ENCODE measurements at places on chromosomes 11 and 22.

GRCh38 chr11:70029115-70029860 lies 48.8 kb upstream of the ANO1 start:
- DNase-seq = no peak

DNA sequence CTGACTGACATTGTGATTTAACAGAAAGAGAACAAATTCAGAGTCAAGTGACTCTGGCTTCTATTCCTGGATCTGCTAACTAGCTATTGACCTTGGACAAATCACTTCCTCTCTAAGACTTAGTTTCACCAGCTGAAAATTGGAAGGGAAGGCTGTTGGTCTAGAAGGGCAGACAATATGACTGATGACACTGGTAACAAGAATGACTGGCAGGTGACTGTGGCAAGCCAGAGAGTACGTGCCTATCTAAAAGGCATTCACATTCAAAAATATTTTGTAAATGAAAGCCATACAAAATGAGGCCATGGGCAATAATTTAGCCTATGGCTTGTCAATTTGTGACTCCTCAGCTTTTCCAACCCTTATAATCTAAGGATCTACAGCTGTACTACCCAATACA lies 23.5 kb downstream of the SERGEF start:
- no peak for DNase-seq

DNA sequence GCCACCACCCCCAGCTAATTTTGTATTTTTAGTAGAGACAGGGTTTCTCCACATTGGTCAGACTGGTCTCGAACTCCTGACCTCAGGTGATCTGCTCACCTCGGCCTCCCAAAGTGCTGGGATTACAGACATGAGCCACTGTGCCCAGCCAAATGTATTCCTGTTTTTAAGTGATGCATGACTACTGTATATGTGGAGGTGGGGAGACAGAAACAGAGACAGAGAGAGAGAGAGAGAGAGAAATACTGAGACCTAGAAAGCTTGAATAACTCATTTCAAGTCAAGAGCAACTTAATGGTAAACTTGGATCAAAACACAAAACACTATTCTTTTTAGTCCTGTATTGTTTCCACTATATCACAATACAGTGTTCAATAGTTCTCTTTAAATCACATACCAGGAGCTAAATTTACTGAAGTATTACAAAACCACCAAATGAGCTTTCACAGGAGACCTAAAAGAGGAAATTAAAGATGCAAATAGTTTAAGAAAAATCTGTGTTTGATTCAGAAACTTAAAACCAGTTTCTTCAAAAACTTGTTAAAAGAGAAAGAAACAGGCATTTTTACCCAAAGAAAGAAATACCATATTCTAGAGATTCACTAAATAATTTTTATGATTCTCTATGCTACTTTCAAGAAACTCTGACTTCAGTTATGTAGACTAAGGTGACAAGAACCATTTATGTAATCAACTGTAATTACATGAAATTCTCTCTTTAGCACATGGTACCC lies 188.7 kb downstream of the ETS1 start:
- DNase-seq = no peak

GRCh38 chr11:65428578-65429067 lies 6.0 kb downstream of the NEAT1 start:
- peak; percentile 54 for DNase-seq

DNA sequence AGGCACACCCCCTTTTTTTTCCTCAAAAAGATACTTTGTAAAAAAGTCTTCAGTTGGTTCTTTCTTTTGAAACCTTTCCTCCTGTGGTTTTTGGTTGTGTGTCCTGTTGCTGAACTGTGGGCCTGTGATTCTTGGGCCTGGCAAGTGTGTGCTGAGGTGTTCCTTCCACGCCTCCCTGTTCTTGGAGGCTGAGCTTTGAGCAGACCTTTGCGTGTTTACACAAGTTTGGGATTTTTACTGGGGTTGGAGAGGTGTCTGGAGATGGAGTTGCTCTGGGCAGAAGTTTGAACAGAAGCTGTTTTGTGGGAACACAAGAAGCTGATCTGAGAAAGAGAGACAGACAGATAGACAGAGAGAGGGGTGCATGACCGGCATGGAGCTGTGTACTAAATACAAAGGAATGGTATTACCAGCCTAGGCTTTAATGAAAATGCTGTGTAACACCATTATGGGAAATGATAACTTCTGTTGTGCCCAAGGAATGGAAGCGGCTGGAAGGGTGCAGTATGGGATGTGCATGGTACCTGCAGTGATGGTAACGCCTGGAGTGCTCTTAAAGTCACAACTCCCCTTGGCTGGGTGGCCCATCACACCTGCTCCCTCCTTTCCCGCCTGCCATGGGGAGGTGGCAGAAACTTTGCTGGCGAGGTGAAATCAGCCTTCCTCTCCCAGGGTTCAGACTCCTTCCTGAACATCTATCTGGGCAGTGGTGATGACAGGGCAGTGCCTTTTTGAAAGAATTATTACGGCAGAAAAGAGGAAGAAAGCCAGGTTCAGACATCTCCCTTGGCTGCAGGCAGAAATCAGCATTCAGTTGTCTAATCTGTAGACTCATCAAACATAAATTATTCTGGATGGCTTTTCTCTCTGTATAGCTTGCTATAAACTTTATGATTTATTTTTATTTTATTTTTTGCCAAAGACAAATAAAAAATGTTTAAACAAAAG lies 70.4 kb downstream of the LDLRAD3 start:
- no peak for DNase-seq

DNA sequence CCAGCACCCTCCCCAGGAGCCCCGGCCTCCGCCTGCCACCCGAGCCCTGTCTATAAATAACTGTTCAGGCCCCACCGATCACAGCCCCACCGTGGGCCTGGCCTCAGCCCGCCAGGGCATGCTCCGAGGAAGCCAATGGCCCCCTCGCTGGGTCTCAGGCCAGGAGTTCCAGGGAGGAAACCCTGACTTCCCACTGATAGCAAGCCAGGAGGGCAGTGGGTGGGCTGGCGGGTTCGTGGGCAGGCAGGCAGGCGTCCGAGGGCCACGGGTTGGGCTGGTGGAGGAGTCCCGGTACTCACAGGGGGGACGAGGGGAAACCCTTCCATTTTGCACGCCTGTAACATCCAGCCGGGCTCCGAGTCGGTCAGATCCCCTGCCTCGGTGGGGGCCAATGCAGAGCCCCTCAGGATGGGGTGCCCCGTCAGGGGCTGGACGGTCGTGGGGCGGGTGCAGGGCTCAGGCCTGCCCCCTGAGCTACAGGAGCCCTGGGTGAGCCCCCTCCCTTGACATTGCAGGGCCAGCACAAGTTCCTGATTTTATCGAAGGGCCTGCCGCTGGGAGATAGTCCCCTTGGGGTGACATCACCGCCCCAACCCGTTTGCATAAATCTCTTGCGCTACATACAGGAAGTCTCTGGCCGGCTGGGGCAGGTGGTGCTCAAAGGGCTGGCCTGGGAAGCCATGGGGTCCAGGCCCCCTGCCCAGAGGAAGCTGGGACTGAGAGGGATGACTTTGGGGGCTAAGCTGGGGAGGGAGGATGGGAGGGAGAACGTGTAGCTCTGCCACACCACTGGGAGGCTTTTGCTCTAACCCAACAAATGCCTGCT lies at the start of gene SPI1:
SPI1 (minus strand) TSS at position 538 of the 826 bp plus-strand sequence; CDS start at position 344, 194 bp downstream.
- DNase-seq = no peak

DNA sequence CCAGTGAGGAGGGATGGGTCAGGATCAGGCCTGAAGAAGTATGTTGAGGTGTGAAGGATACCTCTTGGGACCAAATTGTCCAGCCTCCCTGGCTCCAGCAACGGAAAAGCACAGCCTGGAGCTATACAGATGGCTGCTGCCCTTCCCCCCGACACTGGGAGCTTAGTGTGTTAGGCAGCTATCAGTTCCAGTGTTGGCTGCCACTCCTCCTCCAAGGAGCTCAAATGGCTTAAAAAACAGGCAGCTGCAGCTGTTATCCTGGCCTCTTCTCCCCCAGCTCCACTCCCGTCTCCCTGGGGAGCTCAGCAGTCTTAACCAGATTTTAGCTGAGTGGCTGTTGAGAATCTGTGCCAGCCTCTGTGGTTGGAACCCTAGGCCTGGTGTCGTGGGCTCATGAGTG lies 225.0 kb downstream of the JRKL start:
- DNase-seq = no peak

GRCh38 chr22:41198027-41198580 lies 7.0 kb upstream of the L3MBTL2 start:
- peak; percentile 80 for DNase-seq

DNA sequence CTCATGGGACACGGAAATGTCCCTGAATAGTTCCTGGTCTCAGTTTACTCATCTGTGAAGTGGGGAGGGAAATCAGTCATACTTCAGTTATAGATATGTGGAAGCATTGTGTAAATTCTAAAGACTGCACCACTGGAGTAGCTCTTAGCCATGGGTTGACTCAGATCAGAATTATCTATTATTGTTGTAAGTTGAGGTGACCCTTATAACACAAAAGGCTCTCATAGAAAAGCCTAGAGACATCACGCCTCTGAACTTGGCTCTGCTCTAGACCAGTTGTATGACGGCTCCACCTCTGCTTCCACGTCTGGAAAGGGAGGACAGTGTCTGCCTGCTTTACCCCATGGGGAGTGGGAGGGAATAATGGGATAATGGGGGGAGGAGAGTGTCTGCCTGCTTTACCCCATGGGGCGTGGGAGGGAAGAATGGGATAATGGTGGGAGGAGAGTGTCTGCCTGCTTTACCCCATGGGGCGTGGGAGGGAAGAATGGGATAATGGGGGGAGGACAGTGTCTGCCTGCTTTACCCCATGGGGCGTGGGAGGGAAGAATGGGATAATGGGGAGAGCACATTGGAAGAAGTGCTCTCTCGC lies 98.2 kb downstream of the AMOTL1 start:
- DNase-seq = no peak

GRCh38 chr11:59141673-59142460 lies 789 bp upstream of the FAM111A start:
- DNase-seq = no peak

DNA sequence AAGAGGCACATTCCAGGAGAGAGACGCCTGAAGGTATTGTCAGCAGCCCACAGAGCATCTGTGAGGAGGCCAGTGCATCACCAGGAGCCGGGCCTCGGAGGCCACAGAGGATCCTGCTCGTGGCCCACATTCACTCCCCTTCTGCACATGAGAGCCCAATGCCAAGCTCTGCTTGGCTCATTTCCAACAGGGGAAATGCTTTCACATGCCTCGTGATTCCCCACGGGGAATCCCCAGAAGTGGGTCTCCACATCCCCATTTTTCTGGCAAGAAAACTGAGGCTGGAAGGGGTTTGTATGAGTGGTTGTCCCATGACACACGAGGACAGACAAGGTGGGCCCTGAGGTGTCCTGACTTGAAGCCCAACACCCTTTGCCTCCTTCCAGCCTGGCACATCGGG lies 34.4 kb downstream of the TP53I11 start:
- DNase-seq = no peak

DNA sequence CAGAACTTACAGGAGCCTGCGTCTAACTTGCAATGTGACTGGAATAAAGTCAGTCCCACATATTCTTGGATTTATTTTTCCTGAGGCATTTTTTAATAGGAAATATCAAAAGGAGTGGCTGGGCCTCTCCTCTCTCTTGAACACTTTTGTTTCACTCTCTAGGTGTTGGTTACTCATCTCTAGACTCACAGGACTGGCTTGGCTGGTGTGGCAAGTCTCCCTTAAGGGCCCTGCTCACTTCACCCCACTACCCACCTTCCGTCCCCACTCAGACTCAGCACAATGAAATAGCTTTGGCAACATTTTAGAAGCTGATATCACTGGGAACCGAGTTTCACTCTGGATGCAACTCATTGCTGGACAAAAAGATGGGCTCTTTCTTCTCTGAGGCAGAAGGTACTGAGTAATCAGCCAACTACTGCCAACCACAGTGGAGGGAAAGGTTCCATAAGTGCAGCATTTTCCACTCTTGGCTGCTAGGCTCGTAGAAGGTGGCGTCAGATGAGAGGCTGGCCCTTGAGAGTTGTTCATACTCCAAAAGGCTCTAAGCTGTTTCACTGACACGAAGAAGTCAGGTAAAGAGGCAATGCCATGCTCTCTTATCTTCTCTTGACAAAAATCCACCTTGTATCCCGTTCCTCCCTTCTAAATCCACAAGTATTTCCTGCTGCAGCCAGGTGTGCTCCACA lies 390.6 kb downstream of the SOX6 start:
- DNase-seq = no peak

GRCh38 chr11:26687351-26687750 lies 34.5 kb downstream of the SLC5A12 start:
- no peak for DNase-seq

- DNase-seq = no peak
Observed at GRCh38 chr22:43275545-43276317, 67.4 kb downstream of the SCUBE1 start.

GRCh38 chr11:89612096-89612495 lies 98.0 kb upstream of the TRIM77 start:
- DNase-seq = no peak

GRCh38 chr11:102836290-102836875 lies 7.0 kb downstream of the MMP3 start:
- no peak for DNase-seq

DNA sequence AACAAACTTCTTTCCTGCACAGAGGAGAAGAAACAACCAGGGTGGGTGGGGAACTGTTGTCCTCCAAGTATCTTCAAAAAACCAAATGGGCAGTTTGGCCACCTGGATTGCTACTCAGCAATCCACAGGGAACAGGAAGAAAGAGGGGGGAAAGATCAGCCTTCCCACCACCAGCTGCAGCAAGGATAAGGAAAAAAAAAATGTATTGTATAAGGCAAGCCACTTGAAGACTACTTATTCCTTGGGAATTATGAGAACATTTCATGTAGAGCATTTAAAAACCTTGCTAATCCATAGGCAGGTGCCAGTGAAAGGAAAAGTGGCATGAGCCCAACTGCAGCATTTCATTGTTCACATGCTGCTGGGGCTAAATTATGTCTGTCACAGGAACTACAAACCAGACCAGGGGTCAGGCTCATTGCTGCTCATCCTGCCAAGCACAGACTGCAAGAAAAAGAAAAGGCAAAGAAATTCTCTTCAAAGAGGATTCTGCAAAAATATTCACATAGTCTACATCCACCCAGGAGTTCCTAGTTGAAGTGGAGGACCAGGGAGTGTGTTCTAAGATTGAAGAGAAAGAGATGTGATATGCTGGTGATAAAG lies 2.2 kb downstream of the RAB30 start:
- no peak for DNase-seq

GRCh38 chr11:17570034-17570433 lies 23.0 kb downstream of the OTOG start:
- no peak for DNase-seq

GRCh38 chr11:114158886-114159285 lies 99.4 kb downstream of the ZBTB16 start:
- no peak for DNase-seq

DNA sequence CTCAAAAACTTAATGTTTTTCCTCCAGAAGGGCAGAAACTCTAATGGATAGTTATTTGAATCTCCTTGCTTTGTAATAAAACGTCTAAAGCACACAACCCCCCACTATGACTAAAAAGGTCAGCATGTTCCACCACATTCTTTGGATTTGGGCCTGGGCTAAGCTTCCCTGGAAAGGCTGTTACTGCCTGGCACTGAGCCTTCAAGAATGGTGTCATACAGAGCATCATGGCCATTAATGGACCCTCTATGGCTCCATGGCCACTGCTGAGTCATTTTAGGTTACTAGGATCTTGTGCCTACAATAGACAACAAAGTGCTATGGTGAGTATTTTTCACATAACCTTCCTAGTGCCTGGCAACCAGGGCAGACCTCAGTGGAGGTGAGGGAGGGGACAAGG lies 242.6 kb upstream of the FAT3 start:
- no peak for DNase-seq

All from activated naive CD4-positive, alpha-beta T cell treated with anti-CD3 and anti-CD28 coated beads for 36 hours (primary cell).